NCI-H146 (cell line): ENCODE measurements at places on chromosomes 12 and 14.

GRCh38 chr14:48429512-48429911 lies 754.1 kb upstream of the MDGA2 start:
- DNase-seq = no peak

- no peak for DNase-seq
Measured at GRCh38 chr14:75339059-75339458, 60.4 kb downstream of the FOS start.

DNA sequence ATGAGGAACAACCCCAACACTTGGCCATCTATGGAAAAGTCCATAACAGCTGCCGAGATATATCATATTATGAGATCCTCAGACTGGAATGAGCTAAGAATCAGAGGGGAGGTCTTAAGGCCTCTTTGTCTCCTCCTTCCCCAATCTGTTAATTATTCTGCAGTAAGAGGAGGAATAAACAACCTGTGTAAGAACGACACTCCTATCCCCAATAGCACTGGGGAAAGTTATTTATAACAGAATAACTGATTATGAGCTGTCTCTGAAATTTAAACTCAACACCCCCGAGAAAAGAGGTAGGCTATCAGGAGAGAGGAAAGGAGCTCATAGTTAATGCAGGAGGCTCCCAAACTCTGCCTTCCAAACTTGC lies 68.0 kb downstream of the NIN start:
- DNase-seq = no peak

- no peak for DNase-seq
Measured at GRCh38 chr12:87870493-87871460, 158.4 kb downstream of the C12orf50 start.

DNA sequence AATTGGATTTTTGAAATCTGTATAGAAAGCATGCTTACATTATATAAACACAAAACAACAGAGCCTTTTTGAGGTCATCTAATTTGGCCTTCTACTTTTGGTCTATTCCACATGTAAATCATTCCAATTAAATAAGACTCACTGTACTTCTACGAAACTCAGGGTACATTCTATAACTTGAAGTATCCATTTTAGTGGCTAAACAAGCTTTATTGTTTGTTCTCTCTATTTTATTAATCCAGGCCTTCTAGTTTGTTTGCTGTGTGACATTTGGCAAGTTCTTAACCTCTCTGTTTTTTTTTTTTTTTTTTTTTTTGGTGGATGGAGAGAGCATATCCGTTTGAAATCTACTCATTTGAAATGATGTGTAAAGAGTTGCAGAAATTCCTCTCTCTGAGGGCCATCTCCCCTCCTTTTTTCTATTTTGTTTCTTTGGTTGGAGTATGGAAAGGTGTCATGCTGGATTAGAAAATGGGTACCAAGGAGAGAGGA lies 58.1 kb upstream of the C12orf71 start:
- no peak for DNase-seq

GRCh38 chr12:78128211-78128610 lies 297.5 kb downstream of the NAV3 start:
- no peak for DNase-seq

DNA sequence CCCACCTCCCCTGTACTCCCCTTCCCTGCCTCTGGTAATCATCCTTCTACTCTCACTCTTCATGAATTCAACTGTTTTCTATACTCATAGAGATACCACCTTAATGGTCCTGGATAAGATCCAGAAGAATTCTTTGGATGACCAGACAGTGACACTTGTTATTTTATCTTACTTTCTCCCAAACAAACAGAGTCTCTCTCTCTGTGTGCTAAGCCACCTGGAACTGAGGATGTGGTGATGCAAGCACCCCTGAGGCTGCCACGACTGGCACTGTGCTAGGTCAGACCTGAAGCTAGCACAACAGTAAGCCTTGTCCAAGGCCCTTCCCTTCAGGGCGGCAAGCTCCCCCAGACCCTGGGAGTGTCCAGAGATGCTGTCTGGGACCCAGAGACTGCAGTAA lies 250.2 kb downstream of the C12orf50 start:
- DNase-seq = no peak

DNA sequence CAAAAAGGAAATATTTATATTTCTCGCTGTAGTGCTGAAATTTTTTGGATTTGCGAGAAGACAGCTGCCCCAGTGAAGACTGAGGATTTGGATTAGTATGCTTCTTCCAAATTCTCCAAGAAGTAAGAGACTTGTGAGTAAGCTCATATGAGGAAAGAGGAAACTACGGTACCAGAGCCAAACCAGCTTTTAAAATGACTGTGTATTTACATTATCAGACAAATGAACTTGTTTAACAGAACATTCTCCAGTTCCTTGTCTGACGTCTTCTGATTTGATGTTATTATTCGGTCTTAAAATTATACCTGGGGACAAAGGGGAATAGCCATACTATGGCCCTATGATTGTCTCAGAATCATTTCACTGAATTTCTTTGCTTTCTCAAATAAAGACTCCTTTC lies 8.0 kb downstream of the CLEC12B start:
- DNase-seq = no peak

GRCh38 chr14:81085596-81085995 lies 130.2 kb downstream of the TSHR start:
- DNase-seq = no peak

DNA sequence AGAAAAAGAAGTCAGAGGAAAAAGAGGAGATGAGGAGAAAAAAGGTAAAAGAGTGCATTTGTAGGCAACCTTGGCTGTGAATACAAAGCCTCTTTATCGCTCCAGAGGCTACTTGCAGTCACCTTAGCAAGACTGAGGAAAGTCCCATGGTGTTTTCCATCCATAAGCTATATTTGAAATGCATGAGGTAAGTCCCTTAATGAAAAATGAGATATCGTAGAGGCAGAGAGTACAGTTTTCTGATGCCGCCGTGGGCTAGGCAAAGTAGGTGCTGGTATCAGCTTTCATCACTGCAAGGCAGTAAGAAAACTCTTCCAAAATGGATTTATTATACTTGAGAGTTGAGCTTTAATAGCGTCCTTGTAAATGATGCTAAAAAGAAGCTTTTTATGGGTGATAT lies 186.8 kb downstream of the ASCL1 start:
- no peak for DNase-seq

- DNase-seq = peak; percentile 13
Measured at GRCh38 chr14:28116716-28117115, 649.9 kb upstream of the FOXG1 start.

- peak; percentile 52 for DNase-seq
Measured at GRCh38 chr12:109706747-109707469, 6.7 kb upstream of the FAM222A start.

GRCh38 chr12:90124914-90125313 lies 416.3 kb upstream of the ATP2B1 start:
- DNase-seq = no peak

- DNase-seq = no peak
Measured at GRCh38 chr12:39417916-39418315, 25.0 kb downstream of the KIF21A start.

- peak; percentile 67 for DNase-seq
Measured at GRCh38 chr14:49879646-49880204, 13.2 kb upstream of the ARF6 start.

- peak; percentile 24 for DNase-seq
Measured at GRCh38 chr12:109822951-109823411, 10.2 kb downstream of the TRPV4 start.
